ENCODE measurements at places on chromosomes 12 and 14. TPM values are rescaled to one million over a fixed set of nuclear protein-coding genes. Genes with fewer than 3 reads are reported as not detected.

The CCDC196 gene
- polyA plus RNA-seq, result 0.38 TPM

The NOC4L gene
- 11.9 TPM for polyA plus RNA-seq

- DNase-seq, result no peak
These were observed 6.8 kb downstream of the MMP17 start for GRCh38 chr12:131834798-131835615.

DNA sequence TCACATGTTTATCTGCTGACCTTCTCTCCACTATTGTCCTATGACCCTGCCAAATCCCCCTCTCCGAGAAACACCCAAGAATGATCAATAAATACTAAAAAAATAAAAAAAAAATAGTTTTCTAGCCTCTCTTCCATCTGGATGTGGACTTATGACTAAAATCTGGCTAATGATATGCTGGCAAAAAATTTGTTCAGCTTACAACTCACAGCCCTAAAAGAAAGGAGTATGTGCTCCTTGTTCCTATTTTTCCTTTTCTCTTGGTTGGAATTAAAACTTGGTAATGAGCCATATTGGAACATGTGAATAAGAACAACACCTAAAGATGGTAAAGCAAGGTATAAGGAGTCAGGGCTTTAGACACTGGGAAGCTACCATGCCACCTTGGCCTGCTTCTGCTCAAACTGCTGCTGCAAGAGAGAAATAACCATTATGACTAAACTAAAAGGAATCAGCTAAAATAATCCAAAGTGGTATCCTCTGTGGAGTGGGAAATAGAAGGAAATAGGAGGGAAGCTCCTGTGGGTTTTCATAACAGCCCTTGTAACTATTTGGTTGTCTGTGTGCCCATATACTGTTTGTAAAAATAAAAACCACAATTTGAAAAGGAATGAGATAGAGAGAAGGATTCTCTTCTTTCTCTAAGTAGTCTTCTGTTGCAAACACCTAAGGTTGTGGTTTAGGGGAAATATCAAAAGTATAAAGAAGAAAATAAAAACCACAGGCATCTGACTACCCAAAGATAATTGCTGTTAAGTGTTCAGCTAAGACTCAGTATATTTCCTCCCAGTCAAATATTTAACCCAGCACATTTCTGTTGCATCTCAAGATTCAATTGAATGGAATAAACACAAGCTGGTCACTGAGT lies 53.8 kb downstream of the SDR9C7 start:
- no peak for DNase-seq

GRCh38 chr12:95796982-95797289 lies 6.4 kb upstream of the NTN4 start:
- DNase-seq, result no peak

Data from left kidney (tissue), 8 donors.